ENCODE measurements at places on chromosomes 6 and 20. TPM values are rescaled to one million over a fixed set of nuclear protein-coding genes. Genes with fewer than 3 reads are reported as not detected.

DNA sequence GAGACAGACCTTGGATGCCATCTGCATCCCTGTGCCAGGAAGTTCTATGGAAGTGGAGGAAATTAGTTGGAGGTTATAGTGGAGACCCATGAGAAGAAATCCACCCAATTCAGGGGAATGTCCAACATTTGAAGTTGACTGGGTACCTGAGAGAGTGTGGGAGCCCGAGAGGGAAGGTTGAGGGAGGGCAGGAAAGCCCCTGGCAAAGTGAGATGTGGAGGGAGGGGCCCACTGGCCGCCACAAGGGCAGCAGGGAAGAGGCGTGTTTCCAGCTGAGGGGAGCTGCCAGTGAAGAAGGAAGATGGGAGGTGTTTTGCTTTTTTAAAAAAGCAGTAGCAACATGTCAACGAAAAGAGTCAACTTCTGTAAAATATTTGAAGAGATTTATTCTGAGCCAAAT, 16.3 kb upstream of the SERPINB9 start:
- no peak for DNase-seq

- no peak for DNase-seq
Measured at GRCh38 chr20:33650753-33651561, 11.2 kb upstream of the C20orf144 start.

DNA sequence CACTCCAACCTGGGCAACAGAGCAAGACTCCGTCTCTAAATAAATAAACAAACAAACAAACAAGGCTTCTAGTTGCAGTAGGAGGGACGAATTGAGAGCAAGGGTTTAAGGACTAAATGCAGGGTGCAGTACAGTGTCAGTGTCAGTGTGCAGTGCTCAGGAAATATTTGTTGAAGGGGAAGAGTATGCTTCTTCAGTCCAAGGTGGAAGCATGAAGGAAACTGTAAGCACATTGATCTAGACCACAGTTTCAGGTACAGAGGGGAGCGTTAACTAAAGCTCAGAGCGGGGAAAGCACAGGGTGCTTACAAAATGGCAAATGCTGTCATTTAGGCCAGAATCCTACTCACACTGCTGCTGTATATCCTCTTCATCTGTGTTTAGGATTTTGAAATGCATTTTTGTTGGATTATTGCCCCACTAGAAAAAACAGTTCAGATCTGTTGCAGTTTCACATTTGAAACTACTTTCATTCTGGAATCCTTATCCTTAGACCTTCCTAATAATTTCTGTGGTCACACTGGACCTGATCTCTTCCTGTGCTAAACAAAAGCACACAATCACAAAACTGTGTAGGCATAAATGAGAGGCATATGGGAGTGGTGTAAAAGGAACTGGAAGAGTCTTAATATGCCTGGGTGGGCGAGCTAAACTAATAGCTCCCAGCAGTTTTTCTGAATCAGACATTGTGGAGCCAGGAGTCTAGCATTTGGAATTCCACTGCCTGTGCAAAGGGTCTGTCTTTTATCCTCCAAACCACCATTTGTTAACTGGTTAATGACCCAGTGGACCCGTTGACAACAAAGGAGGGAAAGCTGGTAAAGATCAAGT, 41.4 kb downstream of the CBFA2T2 start:
- peak; percentile 51 for DNase-seq

- DNase-seq: no peak
Measured at GRCh38 chr6:18380851-18381250, 6.3 kb upstream of the RNF144B start.

DNA sequence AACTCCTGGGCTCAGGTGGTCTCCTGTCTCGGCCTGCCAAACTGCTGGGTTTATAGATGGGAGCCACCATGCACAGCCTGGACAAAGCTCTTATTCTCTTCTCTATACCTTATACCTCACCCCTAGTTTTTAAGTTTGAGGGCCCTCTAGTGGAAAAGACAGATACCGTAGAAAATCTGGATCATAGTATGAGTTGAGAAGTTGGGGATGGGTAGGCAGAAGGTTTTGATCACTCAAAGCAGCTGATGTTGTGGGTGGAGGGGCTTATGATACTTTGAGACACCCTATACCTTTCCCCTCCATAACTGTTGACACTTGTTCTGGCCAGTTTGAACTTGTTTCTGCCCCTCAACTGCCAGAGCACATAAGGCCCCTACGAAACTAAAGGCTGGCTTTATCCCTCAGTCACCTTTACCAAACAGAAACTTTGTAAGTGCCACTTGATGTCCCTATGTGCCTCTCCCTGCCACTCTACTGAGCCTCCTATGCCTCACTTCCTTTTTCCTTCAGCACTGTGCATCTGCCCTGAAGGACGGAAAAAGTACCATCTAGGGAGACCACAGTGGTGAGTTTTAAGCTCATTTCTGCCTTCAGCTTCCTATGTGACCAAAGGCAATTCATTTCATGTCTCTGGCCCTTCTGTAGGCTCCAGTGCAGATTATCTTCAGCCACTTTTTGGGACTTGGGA, 28.6 kb downstream of the RALY start:
- peak; percentile 38 for DNase-seq

Gene C20orf204
- total RNA-seq: 1.7 TPM

DNA sequence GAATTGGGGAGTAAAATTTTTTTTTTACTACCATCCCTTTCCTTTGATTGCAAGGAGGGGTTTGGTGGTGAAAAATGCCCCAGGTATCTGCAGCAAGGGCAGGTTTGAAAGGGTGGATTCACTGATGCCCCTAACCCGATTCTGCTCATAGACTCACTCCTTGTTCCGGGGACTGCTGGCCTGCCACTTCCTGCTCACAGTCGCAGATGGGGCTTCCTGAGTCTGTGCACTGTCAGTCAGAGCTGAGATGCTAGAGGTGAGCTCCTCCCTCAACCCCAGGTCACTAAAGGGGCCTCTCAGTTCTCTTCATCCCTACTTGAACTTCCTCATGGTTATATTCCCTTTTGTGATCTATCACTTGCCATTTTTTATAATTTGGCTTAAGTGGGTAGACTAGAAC, 357.9 kb downstream of the FARS2 start:
- no peak for DNase-seq

Gene LGSN
- not detected for total RNA-seq

DNA sequence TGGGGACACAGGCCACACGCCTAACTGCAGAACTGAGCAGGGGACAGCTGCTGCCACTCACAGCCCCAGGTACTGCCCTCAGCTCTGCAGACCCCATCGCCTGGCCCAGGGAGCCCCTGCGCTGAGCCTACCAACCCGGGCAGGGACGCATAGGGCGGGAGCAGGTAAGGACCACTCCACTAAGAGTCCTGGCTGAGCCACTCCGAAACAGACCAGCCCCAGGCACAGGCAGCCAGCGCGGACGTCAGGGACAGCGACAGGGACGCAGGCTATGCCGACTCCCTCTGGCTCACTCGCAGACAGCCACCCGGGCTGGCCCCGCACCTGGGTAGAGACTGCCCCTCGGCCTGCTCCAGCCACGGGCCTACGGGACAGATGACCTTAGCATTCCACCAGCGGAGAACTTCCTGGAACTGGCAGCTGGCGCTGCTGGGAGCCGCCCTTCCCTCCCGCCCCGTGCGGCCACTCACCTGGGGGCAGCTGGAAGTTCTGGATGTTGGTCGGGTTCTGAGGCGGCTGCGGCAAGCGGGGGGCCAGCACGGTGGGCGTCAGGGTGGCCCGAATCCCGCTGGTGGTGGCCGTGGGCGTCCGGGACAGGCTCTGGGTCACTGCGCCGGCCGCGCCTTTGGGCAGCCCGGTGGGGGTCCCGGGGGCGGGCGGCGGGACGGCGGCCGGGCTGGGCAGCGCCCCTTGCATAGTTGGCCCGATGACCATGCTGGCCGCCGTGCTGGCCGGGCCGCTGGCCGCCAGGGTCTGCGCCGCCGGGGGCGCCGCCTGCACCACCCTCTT, 1.5 kb downstream of the TAF4 start:
- DNase-seq: peak; percentile 29

Gene C6orf141
- 0.60 TPM for total RNA-seq

Gene TBXT
- not detected for total RNA-seq

Gene C6orf52
- total RNA-seq: not detected

Gene ARMC2
- total RNA-seq: 0.78 TPM

DNA sequence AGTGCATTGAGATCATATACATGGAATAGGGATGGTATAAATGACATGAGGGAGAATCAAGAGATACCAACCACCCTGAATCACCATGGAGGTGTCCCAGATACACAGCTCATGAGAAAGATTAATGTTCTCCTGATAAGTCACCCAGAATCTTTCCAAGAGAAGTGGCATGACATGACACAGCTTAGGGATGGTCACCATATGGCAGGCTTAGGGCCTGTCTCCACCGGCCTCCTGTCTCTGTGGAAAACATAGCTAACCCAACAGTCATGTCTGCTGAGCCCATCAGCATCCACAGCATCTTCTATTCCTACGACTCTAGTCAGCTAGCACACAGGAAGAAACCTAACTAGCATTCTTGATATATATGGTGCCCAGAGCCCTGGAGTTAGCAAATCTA, 133.3 kb downstream of the IPCEF1 start:
- no peak for DNase-seq
